ENCODE measurements at places on chromosomes 7 and 10. TPM values are rescaled to one million over a fixed set of nuclear protein-coding genes. Genes with fewer than 3 reads are reported as not detected.

TMEM72 gene
- total RNA-seq, result not detected

CNTNAP2 gene
- total RNA-seq, result 1.3 TPM

ZC3HAV1L gene
- total RNA-seq, result 23.1 TPM

DOCK1 gene
- 139 TPM for total RNA-seq

FAM131B gene
- total RNA-seq, result 0.44 TPM

PIP gene
- not detected for total RNA-seq

KCND2 gene
- 0.16 TPM for total RNA-seq

PTF1A gene
- not detected for total RNA-seq

ADCY1 gene
- total RNA-seq, result 0.13 TPM

SIRT1 gene
- 12.3 TPM for total RNA-seq

CPEB3 gene
- total RNA-seq, result 0.65 TPM

NPFFR1 gene
- not detected for total RNA-seq

ACTR3C gene
- total RNA-seq, result 5.4 TPM

SUN3 gene
- not detected for total RNA-seq
